Endothelial cell of umbilical vein (primary cell): ENCODE measurements at places on chromosomes 5 and 9.

DNA sequence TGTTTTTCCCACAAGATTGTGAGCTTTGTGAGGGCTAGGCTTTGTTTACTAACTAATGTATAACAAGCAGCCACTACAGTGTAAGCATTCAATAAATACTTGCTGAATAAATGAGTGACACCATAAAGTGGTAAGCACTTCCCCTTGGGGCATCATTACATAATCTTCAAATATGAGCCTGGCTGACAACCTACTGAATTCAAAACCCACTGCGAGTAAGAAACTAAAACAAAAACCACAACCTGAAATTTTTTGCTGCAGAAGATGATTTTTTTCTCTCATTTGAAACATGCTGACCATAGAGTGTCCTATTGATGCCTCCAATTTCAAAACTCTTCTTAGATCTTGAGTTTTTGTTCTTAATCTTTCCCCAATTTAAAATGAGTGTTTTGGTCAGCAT is 331.3 kb upstream of the CCNG1 start:
- no peak for DNase-seq

GRCh38 chr9:123329329-123329955 is 26.6 kb upstream of the CRB2 start:
- no peak for DNase-seq

GRCh38 chr5:91283326-91283725 is 99.8 kb downstream of the ARRDC3 start:
- DNase-seq: no peak

DNA sequence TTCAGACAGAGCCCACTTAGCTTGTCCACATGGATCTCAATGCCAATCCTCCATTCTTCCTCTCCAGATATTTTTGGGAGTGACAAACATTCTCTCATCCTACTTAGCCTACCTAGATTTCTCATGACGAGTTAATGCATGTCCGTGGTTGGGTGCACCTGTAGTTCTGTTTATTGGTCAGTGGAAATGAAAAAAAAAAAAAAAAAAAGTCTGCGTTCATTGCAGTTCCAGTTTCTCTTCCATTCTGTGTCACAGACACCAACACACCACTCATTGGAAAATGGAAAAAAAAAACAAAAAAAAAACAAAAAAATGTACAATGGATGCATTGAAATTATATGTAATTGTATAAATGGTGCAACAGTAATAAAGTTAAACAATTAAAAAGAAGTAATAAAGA is 59.0 kb downstream of the BASP1 start:
- DNase-seq: no peak

DNA sequence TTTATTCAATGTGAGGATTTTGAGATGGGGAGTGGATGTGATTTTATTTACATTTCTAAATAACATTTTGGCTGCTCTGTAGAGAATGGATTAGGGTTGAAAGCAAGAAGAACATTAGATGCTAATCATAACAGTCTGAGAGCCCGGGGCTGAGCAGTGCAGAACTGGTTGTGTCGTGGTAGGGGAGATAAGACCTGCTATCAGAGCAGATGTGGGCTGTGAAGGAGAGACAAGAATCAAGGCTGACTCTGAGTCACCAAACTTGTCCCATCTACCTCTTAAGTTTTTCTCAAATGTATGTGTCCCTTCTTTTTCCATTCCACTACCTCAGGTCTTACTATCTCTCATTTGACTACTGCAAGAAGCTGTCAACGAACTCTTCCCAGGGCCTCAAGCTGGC is 35.4 kb upstream of the SLC28A3 start:
- DNase-seq: no peak

DNA sequence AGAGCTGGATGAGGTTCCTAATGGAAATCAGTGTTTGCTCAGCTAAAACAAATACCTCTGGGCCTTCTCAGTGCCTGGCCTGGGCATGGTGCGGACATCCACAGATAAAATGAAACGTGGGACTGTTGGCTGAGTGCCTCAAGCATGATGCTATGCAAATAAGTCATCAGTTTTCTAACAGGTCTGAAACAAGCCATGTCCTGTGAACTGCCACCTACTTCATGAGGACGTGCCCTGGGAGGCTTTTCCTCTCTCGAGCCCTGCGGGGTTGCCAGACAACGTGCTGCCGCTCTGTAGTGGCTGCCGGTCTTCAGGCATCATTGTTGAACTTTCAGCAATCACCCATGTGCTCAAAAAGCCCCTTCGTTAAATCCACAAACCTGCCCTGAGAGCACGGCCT is 240.4 kb upstream of the IRX2 start:
- no peak for DNase-seq

DNA sequence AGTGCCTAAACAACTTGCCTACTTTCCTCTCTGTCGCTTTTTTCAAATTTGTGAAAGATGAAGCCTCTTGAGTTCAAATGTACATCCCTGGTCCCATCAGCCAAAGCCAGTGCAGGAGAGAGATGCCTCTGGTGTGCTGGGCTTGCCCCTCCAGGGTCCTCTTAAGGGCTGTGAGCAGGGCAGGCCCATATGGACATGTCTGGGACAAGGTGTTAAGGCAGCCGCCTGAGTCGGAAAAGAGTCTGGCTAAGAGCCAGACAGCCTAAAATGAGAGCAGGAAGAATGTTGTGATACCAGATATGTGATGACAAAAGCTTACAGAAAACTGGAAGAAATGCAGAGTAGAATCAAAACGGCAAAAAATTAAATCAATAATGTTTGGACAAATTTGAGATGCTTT is 72.5 kb downstream of the APTX start:
- DNase-seq: peak; percentile 17

DNA sequence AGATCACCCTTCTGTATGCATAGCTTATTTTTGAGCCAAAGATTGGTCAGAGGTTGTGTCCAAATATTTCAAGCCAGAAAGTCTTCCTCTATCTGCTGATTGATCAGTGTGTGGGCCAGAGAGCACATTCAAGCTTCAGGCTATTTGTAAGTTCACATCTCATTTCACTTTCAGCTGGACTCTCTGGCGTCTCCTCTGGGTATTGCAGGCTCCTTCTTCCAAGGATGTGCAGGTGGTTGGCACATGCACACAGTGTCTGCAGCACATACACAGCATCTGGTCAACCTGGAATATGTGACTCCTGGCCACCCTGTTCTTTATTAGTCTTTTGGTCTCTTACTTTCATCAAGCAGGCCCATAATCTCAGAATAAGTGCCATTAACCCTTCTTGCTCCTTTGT is 516.1 kb downstream of the ANXA1 start:
- no peak for DNase-seq

DNA sequence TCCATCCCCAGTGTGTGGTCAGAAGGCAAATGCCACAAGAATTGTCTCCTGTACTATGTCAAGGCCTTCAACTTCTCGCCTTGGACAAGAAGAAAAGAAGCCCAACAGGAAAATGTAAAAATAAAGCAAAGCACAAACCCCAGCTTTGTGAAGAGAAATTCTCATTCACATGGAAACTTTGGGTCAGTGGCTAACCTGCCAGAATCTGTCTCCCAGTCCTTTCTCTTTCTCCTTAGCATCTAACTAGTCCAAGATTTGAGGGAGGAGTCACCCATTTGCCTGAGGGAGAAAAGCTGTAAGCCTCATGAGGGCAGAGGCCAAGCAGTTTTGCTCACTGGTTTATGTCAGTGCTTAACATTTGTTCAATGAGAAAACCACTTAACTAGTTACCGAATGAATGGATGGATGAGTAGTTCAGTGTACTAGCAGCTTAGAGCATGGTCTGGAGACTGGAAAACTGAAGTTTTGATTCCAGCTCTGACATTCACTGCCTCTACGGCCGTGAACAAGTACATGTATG is 36.0 kb downstream of the ADAM19 start:
- DNase-seq: no peak

- DNase-seq: no peak
These were observed 158.3 kb downstream of the SNCAIP start for GRCh38 chr5:122470365-122470764.

GRCh38 chr9:17422994-17423680 is 155.7 kb upstream of the SH3GL2 start:
- no peak for DNase-seq

GRCh38 chr5:53671447-53671846 is 111.0 kb downstream of the NDUFS4 start:
- no peak for DNase-seq

DNA sequence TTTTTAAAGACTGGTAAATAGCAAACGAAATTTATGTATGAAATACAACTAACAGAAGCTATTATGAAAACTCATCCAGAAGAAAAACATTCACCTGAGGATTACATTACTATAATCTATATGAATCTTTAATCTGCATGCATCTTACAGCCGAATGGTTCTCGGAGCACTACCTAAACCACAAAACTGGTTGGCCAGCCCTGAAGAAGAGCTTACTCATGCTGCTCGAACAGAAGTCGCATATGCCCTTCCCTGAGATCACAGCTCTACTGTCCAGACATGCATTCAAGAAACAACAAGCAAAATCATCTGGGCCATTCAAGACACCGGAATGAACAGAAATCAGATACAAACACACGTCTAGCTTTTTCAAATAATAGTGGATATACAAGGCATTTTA is 931.0 kb upstream of the DMAC1 start:
- no peak for DNase-seq
